Aorta (tissue), 5 donors: ENCODE measurements at places on chromosomes 3 and 15.

- H3K4me3 ChIP-seq: no peak overlapping the region
- no peaks in the 10 kb centered on the region for H3K27me3 ChIP-seq
- H3K4me1 ChIP-seq: no peaks in the 10 kb centered on the region
- no peak overlapping the region for H3K27ac ChIP-seq
- DNase-seq: no peak
These were observed 103.5 kb downstream of the LSM3 start for GRCh38 chr3:14282001-14282705.

GRCh38 chr15:41772720-41773331 lies 1.5 kb upstream of the MAPKBP1 start:
- no peak for DNase-seq
- no peaks in the 10 kb centered on the region for H3K36me3 ChIP-seq
- H3K27me3 ChIP-seq: no peaks in the 10 kb centered on the region

DNA sequence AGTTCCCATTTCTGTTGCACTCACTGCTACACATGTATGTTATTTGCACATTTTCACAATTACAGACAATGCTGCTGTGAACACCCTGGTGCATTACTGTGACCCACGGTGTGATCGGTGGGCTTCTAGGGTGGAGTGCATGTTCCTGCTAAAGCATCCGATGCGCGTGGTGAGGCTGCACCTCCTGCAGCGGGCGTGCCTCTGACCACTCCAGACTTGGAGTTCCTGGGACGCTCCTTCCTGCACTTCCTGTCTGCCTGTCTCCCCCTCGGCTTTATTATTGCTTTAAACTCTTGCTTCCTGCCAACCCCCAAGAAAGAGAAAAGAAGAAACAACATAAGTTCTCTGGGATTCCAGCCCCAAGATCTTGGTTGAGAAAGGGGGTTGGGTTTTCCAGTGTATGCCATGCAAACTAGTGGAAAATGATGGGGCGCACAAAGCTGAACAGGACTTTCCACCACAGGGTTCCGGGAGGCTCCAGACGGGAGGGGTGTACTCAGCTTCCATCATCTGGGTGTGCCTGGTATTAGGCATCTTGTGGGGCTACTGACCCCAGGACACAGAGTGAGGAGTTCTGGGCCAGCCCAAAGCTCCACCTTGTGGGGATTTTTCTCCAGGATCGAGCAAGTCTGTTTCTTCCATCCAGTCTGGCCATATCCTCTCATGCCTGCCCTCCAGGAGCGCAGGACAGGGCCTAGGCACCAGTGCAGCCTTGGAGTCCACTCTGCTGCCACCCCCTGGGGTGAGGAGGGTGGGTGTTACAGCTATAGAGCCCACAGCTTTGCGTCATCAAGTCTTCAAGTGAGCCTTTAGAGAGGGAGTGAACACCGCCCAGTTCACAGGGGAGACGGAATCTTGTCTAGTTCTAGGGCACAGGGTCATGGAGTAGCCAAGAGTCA lies 11.2 kb downstream of the RPL32 start:
- no peak overlapping the region for H3K4me3 ChIP-seq
- DNase-seq: no peak

GRCh38 chr3:197591816-197592215 lies 36.0 kb upstream of the BDH1 start:
- H3K27me3 ChIP-seq: no peaks in the 10 kb centered on the region
- H3K4me1 ChIP-seq: no peaks in the 10 kb centered on the region
- H3K36me3 ChIP-seq: no peaks in the 10 kb centered on the region
- no peak overlapping the region for H3K27ac ChIP-seq

DNA sequence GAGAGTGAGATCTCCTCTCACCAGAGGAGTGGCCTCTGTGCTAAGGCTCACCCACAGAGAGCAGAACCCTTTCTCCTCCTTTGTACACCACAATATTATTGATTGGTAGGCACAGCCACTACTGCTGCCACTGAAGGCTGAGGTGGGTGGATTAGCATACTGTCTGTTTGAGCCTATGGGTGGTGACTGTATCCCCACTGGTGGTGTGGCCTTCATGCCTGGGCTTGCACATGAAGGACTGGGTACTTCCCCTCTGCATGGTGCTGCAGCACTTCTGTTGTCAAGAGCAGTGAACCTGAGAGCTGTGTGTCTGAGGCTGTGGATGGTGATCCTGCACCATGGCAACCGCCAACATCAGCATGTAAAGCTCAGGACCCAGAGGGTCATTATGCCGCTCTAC lies 35.7 kb upstream of the NECTIN3 start:
- no peak overlapping the region for H3K27ac ChIP-seq
- no peaks in the 10 kb centered on the region for H3K4me1 ChIP-seq
- no peak overlapping the region for H3K4me3 ChIP-seq
- H3K27me3 ChIP-seq: no peaks in the 10 kb centered on the region
- DNase-seq: no peak

DNA sequence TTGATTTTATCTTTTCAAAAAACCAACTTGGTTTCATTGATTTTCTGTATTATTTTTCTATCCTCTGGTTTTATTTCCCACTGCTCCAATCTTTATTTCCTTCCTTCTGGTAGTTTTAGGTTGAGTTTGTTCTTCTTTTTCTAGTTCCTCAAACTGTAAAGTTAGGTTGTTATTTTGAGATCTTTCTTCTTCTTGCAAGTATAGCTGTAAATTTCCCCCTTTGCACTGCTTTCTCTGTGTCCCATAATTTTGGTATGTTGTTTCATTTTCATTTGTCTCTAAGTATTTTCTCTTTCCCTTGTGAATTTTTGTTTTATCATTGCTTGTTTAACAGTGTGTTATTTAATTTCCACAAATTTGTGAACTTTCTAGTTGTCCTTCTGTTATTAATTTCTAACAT lies 120.0 kb downstream of the PLD1 start:
- no peak for DNase-seq
- H3K27me3 ChIP-seq: no peaks in the 10 kb centered on the region
- no peaks in the 10 kb centered on the region for H3K36me3 ChIP-seq
- H3K4me1 ChIP-seq: no peaks in the 10 kb centered on the region
- no peak overlapping the region for H3K4me3 ChIP-seq
- H3K27ac ChIP-seq: no peak overlapping the region

DNA sequence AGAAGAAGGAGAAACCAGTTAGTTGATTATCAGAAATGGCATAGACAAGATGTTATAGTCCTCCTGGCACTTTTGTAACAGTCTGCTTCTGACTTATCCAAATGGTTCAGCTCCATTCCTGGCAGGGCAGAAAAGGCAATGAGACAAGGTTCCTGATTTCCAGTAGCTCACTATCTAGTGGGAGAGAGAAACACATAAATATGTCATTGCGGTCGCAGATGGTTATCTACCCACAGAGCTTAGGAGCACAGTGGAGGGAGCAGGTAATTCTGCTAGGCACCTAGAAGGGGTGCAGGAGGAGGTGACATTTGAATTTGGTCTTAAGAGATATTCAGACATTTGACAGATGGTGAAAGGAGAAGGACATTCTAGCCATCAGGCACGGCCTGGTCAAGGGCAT lies 78.1 kb downstream of the TAMM41 start:
- no peak for DNase-seq
- no peaks in the 10 kb centered on the region for H3K36me3 ChIP-seq
- H3K27ac ChIP-seq: no peak overlapping the region
- no peaks in the 10 kb centered on the region for H3K4me1 ChIP-seq
- no peak overlapping the region for H3K4me3 ChIP-seq

GRCh38 chr3:124814620-124815421 lies 72.3 kb downstream of the ITGB5 start:
- H3K36me3 ChIP-seq: no peaks in the 10 kb centered on the region
- H3K27me3 ChIP-seq: no peaks in the 10 kb centered on the region
- no peak overlapping the region for H3K4me3 ChIP-seq
- H3K4me1 ChIP-seq: peaks cover 3% of the 10 kb centered on the region

GRCh38 chr15:87345961-87346360 lies 910.6 kb downstream of the NTRK3 start:
- no peaks in the 10 kb centered on the region for H3K36me3 ChIP-seq
- H3K27me3 ChIP-seq: no peaks in the 10 kb centered on the region
- H3K4me1 ChIP-seq: no peaks in the 10 kb centered on the region

DNA sequence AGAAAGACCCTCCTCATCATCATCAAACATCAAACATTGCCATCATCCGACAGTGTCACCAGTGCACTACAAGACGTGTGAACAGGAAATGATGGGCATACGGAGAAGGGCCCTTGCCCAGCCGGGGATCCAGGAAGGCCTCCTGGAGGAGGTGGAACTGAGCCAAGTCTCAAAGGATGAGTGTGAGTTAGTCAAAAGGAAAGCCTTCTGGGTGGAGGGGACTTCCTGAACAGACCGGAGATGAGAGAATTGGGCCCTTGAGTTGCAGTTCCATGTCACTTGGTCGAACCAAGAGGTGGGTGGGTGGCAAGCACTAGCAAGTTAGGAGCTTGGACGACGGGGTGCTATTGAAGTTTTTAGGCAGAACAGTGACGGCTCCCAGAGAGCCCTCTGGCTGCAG lies 8.5 kb downstream of the SEMA4B start:
- H3K4me3 ChIP-seq: no peak overlapping the region
- H3K27me3 ChIP-seq: no peaks in the 10 kb centered on the region
- H3K36me3 ChIP-seq: no peaks in the 10 kb centered on the region
- H3K27ac ChIP-seq: no peak overlapping the region

DNA sequence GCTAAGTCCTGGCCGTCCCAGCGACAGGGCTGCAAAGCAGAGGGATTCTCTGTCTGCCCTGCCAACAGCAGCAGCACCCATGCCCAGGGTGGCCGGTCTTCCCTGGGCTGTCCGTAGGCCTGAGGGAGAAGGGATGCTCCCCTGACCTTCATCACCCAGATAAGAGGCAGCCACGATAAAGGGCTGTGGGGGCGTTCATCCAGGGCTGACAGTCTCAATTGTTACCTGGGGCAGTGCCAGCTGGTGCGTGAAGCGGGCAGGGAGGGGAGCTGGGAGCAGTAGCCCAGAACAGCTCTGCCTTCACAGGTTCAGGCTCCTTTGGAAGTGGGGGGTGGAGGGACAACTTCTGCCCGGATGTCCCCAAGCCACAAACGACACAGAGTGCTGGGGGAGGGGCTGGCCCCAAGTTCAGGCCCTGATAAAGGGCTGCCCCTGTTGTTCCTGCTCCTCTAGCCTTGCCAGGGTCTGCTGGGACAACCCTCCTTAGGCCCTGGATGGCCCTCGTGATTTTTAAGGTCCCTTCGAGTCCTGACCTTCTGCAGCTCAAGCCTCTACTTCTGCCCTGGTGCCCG lies 94.7 kb downstream of the RAB11A start:
- no peak for DNase-seq
- H3K36me3 ChIP-seq: no peaks in the 10 kb centered on the region
- no peak overlapping the region for H3K4me3 ChIP-seq
- no peak overlapping the region for H3K27ac ChIP-seq
- H3K27me3 ChIP-seq: no peaks in the 10 kb centered on the region

GRCh38 chr3:150073513-150073912 lies 102.8 kb upstream of the PFN2 start:
- H3K27me3 ChIP-seq: no peaks in the 10 kb centered on the region
- DNase-seq: no peak
- no peak overlapping the region for H3K4me3 ChIP-seq

DNA sequence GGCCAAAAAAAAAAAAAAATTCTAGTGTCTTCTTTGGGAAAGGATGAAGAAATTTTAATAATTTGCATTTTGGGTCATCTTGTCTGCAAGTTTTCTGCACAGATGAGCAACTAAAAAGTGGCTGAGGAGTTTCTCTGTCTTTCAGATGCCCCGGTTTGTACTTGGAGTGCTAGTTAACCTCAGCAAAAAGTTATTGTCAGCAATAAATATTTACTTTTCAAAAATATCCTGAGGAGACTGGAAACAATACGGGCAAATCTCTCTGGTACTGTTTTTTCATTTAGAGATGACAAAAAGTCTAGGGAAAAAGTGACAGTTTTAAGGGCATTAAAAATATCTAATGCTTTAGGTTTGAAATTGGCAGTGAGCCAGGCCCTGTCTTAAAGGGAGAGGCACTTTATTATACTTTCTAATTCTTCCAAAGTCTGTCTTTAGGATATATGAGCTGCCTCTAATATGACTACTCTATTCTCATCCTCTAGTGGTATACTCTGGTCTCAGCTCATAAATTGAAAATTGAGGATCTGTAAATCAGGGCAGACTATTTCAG lies 436.0 kb upstream of the NR2F2 start:
- H3K36me3 ChIP-seq: no peaks in the 10 kb centered on the region
- DNase-seq: no peak
- H3K4me3 ChIP-seq: no peak overlapping the region
- H3K27me3 ChIP-seq: no peaks in the 10 kb centered on the region

GRCh38 chr3:49703443-49703927 lies 14.1 kb downstream of the RNF123 start:
- H3K36me3 ChIP-seq: peaks cover 5% of the 10 kb centered on the region
- no peaks in the 10 kb centered on the region for H3K4me1 ChIP-seq
- H3K4me3 ChIP-seq: no peak overlapping the region
- DNase-seq: peak; percentile 71

- no peaks in the 10 kb centered on the region for H3K4me1 ChIP-seq
- H3K27ac ChIP-seq: no peak overlapping the region
These were observed 114.7 kb downstream of the GADL1 start for GRCh38 chr3:30779686-30780287.

GRCh38 chr3:74891312-74891711 lies 276.9 kb upstream of the CNTN3 start:
- no peak for DNase-seq
- H3K27ac ChIP-seq: no peak overlapping the region
- H3K4me3 ChIP-seq: no peak overlapping the region
- H3K36me3 ChIP-seq: no peaks in the 10 kb centered on the region
- H3K4me1 ChIP-seq: no peaks in the 10 kb centered on the region

DNA sequence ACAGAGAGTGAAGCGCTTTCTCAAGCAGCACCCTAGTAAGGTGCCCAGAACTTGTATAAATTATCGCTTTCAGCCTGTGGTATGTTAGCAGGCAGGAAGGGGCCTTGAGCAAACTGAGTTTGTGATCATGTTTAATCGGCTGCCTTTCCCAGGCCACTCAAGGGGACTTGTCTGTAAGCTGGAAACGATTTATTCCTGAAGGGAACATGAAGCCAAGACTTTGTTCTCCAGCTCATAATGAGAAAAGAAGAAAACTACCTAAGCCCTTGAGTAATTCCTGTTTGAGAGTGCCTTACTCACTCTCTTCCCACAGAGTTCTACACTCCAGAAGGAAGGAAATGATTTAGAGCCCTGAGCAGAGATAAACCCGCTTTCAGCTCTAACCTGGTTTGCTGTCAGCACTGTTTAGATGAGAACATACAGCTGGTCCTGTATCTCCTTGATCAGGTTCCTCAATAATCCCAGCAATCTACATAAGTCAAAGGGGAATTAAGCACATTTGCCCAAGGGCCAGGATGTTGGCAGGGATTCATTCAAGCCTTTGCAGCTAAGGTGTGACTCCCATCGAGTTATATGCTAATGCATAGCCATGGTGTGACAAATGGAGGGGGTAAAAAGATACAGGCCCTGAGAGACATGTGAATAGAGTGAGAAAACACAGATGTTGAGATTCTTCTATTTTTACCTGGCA lies 187.7 kb upstream of the SLC24A5 start:
- no peaks in the 10 kb centered on the region for H3K4me1 ChIP-seq
- H3K4me3 ChIP-seq: no peak overlapping the region
- H3K36me3 ChIP-seq: no peaks in the 10 kb centered on the region
- no peak for DNase-seq
- no peak overlapping the region for H3K27ac ChIP-seq
